ENCODE measurements at places on chromosomes 7 and 10. TPM values are rescaled to one million over a fixed set of nuclear protein-coding genes. Genes with fewer than 3 reads are reported as not detected.

The SLIT1 gene
- not detected for total RNA-seq

The SRRM3 gene
- total RNA-seq: 1.4 TPM

The ANKRD7 gene
- 0.74 TPM for total RNA-seq

The LRRC18 gene
- total RNA-seq: 0.70 TPM

The IL15RA gene
- total RNA-seq: 22.9 TPM

All from HT1080 (cell line).